ENCODE measurements at places on chromosomes 3 and 15.

DNA sequence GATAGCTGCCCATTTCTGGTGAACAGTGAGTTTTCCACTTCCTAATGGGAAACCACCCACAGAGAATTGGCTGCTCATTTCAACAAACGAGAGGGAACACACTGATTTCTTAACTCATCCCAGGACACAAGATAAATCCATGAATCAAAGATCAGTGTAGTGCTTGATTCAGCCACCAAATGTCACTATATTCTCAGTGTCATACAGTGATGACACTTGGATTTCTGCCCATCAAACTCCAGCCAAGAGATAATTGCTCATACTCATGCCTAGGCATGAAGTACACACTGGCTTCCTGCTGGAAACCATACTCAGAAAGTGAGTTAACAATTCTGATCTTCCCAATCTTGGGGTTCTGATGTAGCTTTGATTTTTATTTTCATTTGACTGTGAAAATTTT, 35.4 kb upstream of the GRM7 start:
- no peak for DNase-seq

- DNase-seq = no peak
Observed at GRCh38 chr3:143351895-143352608, 232.5 kb downstream of the CHST2 start.

DNA sequence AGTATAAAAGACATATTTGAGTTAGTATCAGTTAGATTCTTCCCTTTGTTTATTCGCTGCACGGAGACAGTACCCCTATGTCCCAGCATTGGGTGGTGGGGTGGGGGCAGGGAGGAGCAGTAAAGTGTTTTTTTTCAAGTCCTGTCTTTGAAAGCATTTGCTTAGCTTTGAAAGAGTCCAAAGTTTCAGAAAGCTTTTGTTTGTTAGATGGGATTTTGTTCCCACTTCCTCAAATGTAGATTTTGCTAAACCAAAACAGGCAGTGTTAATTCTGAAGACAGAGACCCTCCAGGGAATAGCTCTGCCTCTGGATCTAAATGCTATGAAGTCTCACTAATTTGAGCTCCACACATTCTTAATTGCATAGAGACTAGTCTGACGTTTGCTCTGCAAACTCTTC, 114.6 kb upstream of the KCNAB1 start:
- no peak for DNase-seq

- DNase-seq = no peak
Observed at GRCh38 chr3:122365073-122365472, 18.0 kb downstream of the MIX23 start.

DNA sequence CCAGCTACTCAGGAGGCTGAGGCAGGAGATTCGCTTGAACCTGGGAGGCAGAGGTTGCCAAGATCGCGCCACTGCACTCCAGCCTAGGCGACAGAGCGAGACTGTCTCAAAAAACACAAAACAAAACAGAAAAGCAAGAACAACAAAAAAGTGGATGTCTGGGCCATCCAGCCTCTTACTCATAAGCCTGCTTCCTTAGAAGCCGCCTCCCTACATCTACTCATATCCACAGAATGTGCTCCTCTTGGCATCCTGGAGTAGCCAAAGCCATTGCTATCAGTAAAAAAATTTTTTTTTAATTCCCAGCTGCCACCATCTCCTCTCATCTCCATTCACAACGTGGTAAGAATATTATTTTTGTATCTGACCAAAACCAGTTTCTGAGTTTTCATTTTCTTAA, 10.8 kb downstream of the ZSCAN2 start:
- no peak for DNase-seq

GRCh38 chr3:62318365-62318751, 55.0 kb downstream of the FEZF2 start:
- no peak for DNase-seq

DNA sequence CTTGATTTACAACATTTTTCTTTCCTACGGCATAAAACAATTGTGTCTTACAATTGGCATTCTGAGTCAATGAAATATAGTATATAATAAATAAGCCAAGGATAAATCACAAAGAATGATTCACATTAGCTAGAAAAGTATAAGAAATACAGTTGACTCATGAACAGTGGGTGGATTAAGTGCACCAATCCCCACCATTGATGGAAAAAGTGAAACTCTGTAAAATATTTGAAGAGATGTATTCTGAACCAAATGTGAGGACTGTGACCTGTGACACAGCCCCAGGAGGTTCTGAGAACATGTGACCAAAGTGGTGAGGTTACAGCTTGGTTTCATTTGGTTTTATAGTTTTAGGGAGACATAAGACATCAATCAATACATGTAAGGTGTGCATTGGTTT, 227.5 kb downstream of the ALCAM start:
- DNase-seq = no peak

GRCh38 chr3:133887803-133888703, 7.6 kb downstream of the RAB6B start:
- no peak for DNase-seq

DNA sequence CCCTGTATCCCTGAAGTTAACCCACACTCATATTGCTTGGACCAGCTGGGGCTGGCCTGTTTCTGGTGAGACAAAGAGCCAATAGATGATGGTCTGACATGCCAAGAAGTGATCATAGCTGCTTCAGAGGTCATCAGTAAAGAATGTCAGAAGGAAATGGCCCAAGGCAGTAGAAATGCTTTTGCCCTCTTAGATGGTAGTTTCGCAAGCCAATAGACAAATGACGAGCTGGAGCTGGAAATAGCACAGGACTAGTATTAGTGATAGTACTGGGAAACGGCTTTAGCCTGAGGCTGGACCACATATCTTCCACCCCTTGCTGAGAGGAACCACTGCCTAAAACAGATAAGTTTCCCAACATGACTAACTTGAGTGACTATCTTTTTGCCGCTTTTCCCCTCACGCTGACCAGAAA, 176.1 kb upstream of the THBS1 start:
- no peak for DNase-seq

GRCh38 chr15:71733122-71733521, 77.2 kb upstream of the NR2E3 start:
- no peak for DNase-seq

GRCh38 chr3:173938159-173938558, 540.6 kb downstream of the NLGN1 start:
- no peak for DNase-seq

DNA sequence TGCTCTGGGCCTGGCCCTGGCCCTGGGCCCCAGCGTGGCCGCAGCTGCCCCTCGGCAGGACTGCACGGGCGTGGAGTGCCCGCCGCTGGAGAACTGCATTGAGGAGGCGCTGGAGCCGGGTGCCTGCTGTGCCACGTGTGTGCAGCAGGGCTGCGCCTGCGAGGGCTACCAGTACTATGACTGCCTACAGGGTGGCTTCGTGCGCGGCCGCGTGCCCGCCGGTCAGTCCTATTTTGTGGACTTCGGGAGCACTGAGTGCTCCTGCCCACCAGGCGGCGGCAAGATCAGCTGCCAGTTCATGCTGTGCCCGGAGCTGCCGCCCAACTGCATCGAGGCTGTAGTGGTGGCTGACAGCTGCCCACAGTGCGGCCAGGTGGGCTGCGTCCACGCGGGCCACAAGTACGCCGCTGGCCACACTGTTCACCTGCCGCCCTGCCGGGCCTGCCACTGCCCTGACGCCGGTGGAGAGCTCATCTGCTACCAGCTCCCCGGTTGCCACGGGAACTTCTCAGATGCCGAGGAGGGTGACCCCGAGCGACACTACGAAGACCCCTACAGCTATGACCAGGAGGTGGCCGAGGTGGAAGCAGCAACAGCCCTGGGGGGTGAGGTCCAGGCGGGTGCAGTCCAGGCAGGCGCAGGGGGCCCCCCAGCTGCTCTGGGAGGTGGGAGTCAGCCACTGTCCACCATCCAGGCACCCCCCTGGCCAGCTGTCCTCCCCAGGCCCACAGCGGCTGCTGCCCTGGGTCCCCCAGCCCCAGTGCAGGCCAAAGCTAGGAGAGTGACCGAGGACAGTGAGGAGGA, 21.7 kb downstream of the FBLN2 start:
- DNase-seq = no peak

DNA sequence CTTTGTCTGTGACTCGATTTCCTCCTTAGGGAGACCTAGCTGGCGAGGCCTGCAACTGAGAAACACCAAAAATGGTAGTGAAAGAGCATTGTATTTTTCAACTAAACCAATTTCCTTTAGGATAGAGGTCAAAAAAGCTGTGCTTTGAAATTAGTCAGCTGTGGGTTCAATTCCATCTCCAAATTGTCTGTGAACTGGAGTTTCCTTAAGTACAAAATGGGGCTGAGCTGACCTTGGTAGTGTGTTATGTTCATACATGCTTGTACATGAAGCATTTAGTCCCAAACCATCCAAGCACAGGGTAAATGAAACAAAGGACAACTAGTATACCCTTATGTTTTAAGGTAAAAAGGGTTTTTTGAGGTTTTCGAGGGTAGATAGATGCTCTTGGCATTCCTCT, 99.3 kb downstream of the RARB start:
- no peak for DNase-seq

- no peak for DNase-seq
Observed at GRCh38 chr15:66144978-66145725, 108.4 kb downstream of the MEGF11 start.

- DNase-seq = no peak
Observed at GRCh38 chr15:26628879-26629529, 143.9 kb downstream of the GABRB3 start.

GRCh38 chr3:169667166-169668071, 3.9 kb upstream of the MECOM start:
- no peak for DNase-seq

- no peak for DNase-seq
Observed at GRCh38 chr3:155367506-155367905, 74.0 kb upstream of the STRIT1 start.
